CD4-positive, alpha-beta T cell treated with Interleukin-2 at 100 ng/mL for 4 hours (primary cell): ENCODE measurements at places on chromosomes 11 and 22.

DNA sequence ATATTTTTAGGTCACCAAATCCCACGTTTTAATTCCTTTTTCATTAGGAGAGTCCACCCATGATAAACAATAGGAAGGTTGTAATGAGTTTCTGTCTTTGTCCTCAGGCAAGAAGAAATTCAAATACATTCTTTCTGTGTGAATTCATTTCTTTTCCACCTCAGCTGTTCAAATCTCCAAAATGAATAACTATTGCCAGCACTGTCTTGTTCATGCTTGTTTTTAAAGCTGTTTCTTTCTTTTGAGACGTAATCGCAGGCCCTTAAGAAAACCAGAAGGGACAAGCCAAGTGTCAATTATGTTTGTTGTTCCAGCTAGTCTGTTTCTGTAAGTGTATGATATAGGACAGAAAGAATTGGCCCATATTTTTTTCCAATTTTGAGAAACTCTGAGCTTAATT, 20.2 kb downstream of the MMP27 start:
- no peak for DNase-seq

- DNase-seq = no peak
Observed at GRCh38 chr11:10478066-10478465, 23.0 kb downstream of the AMPD3 start.

DNA sequence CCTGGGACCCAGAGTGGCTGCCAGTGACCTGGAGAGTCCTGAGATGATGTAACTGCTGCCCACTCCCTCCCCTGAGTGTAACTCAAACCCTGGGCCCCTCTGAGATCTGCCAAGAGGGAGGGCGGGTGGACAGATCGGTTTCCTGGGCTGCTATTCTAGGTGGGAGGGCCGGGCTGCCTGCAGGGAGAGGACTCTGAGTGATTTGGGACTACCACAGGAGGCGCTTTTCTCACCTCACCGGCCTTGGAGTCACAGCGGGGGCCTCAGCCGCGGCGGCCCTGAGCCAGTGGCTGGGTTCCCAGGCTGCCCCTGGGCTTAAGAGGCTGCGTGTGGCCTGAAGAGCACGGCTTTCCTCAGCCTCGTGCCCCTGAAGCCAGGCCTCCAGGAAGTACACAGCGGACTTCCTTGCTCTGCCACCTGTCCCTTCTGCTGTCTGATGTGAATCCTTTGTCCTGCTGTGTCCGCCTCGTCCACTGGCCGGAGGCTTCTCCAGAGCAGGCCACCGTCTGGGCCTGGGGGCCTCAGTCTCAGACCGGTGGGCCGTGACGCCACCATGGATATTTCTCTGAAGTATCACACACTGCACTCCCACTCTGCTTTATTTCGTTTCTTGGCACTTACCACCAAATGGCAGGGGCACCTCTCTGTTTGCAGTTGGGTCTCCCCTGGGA, 11.5 kb downstream of the RELT start:
- DNase-seq = no peak

DNA sequence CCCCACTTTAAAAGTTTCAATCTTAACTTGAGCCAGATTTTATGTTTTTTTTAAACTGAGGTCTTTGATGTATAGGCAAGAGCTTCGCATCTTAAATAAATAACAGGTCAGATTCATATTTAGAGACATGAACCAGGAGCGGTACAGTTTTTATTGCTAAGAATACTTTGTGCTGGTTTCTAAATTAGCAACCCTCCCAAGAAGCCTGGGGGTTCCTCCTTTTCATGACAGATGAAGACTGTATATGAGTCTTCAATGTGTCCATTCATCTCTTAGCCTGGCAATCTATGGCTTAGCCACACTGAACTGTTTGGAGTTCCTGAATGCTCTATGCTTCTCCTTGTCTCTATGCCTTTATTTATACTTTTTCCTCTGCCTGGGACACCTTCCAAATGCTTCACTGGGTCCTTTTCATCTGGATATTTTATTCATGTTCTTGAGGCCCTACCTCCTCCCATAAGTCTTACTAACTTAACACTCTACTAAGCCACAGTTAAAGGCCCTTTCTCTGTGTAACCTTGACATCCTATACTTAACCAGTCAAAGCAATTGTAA, 338.6 kb downstream of the INSC start:
- DNase-seq = no peak

DNA sequence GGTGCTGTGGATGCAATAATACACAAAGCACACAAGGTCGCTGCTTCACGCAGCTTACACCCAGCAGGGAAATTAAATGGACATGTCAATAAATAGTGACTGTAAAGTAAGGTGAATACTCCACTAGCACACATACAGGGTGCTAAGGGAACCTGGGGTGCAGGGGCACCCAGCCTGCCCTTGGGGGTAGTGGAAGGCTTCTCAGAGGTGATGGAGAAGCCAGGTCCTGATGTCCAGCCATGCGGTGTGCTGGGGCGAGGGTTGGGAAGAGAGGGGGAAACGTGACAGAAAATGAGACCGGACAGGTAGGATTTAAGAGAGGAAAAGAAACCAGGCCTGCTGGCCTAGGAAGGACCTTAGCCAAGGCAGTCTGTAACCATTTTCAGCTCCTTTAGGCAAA, 200.5 kb downstream of the GRIK4 start:
- DNase-seq = no peak

GRCh38 chr11:86676010-86676409, 3.6 kb upstream of the ME3 start:
- no peak for DNase-seq

- DNase-seq = peak; percentile 55
Observed at GRCh38 chr11:120303004-120303637, 22.0 kb upstream of the TLCD5 start.

- no peak for DNase-seq
Observed at GRCh38 chr11:126862664-126863243, 137.8 kb downstream of the KIRREL3 start.

DNA sequence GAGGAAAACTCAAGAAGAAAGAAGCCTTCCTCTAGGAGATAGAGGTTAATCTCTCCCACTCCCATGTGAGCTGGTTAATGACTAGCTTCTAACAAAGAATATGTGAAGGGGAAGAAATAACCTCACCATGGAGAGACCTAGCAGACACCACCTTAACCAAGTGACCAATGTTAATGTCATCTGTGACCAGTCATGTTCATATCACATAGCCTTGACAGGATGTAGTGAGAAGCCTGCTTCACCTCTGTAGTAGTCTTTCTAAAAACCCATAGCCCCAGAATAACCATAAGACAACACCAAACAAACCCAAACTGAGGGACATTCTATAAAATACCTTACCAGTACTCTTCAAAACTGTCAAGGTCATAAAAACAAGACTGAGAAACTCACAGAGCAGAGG, 21.5 kb upstream of the POU2AF1 start:
- no peak for DNase-seq

- DNase-seq = peak; percentile 35
Observed at GRCh38 chr11:316031-316701, 2.3 kb downstream of the IFITM1 start.

- peak; percentile 37 for DNase-seq
Observed at GRCh38 chr11:287821-288477, 977 bp upstream of the PGGHG start.

- DNase-seq = no peak
Observed at GRCh38 chr22:21928048-21928447, 24.6 kb downstream of the PPM1F start.

GRCh38 chr11:59552844-59553243, 41.5 kb downstream of the OR4D9 start:
- no peak for DNase-seq

GRCh38 chr11:122791836-122792235, 46.5 kb upstream of the CRTAM start:
- DNase-seq = no peak

- DNase-seq = no peak
Observed at GRCh38 chr22:21009638-21010425, 5.1 kb upstream of the P2RX6 start.

GRCh38 chr11:123063826-123064657, 2.1 kb upstream of the HSPA8 start:
- DNase-seq = peak; percentile 55

- no peak for DNase-seq
Observed at GRCh38 chr11:77510095-77510494, 36.2 kb upstream of the PAK1 start.

DNA sequence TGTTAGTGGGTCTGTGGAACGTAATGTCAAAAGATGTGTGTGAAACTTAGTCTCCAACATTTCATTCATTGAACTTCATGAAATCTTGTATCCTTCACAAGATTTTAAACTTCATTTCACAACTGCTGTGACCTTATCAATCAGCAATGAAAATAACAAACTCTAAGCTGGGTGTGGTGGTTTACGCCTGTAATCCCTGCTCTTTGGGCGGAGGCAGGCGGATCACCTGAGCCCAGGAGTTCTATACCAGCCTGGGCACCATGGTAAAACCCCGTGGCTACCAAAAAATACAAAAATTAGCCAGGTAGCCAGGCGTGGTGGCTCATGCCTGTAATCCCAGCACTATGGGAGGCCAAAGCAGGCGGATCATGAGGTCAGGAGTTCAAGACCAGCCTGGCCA, 5.1 kb downstream of the CHKA start:
- no peak for DNase-seq

DNA sequence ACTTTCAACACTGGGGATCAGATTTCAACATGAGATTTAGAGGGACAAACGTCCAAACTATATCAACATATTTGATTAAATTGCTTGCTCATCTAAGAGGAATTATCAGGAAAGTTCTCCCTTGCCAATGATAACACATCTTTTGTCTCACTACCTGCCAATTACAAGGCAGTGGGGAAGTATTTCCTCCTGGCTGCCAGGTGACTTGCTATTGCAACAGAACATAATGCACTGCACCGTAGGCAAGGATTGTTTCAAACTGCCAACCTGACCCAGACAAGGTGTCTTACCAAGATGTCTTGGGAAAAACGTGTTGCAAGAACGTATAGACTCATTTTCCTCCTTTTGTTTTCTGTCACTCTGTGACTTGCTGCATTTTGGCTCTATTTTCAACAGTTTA, 711.6 kb downstream of the METTL15 start:
- no peak for DNase-seq

- DNase-seq = no peak
Observed at GRCh38 chr11:128273736-128274135, 313.6 kb downstream of the ETS1 start.

GRCh38 chr22:43213051-43213450, 26.1 kb upstream of the TTLL12 start:
- no peak for DNase-seq

DNA sequence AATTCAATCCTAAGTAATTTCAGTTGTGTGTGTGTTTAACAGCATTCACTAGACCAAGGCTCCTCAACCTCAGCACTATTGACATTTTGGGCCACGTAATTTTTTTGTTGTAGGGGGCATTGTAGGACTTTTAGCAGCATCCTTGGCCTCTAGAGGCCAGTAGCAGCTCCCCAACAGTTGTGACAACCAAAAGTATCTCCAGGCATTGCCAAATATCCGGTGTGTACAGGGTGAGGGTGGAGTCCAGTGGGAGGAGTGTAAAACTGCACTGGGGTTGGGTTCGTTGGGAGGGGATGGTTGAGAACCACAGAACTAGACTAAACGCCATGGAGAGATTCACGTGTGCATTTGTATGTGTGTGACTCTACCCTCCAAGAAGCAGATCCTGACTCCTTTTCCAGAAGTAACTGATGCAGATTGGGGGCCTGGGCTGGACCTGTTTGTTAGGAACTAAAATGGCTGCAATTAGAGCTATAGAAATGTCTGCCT, 5.9 kb upstream of the PHF21A start:
- DNase-seq = peak; percentile 77

DNA sequence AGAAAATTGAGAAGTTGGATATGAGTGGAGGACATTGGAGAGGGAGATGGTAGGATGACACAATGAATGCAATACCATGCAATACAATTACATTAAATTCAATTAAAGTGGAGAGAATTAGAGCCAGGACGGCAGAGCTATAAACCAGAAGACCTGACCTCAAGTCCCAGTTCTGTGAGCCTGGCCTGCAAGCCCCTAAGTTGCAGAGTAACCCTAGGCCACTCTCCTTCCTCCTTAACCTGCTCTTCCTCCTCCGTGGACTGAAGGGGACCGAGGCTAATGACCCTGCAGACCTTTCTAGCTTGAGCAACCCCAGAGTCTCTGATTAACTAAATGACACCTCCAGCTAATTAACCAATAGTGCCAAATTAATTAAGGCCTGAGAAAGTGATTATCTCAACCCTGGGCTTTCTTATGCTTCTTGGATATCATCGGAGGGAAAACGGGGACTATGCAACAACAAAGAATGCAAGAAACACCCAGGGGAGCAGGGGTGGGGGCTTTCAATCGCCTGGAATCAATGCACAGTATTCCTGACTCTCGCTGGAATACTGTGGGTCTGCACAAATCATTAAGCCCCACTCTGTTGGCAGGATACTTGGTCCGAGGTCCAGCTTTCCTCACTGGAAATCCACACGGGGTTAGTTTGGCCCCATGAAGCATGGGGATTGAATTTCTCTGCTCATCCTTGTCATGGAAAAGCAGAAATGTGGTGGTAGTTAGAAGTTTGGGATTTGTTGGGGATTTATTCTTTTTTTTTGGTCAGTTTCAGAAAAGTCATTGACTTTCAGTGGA, 548.3 kb downstream of the MN1 start:
- DNase-seq = no peak

- DNase-seq = no peak
Observed at GRCh38 chr11:114559425-114560310, at the start of gene NXPE1. Gene NXPE1 (minus strand): TSS chr11:114559881. CDS start chr11:114551201, 8,680 bp downstream.

- no peak for DNase-seq
Observed at GRCh38 chr11:105635466-105635865, 25.6 kb downstream of the GRIA4 start.

DNA sequence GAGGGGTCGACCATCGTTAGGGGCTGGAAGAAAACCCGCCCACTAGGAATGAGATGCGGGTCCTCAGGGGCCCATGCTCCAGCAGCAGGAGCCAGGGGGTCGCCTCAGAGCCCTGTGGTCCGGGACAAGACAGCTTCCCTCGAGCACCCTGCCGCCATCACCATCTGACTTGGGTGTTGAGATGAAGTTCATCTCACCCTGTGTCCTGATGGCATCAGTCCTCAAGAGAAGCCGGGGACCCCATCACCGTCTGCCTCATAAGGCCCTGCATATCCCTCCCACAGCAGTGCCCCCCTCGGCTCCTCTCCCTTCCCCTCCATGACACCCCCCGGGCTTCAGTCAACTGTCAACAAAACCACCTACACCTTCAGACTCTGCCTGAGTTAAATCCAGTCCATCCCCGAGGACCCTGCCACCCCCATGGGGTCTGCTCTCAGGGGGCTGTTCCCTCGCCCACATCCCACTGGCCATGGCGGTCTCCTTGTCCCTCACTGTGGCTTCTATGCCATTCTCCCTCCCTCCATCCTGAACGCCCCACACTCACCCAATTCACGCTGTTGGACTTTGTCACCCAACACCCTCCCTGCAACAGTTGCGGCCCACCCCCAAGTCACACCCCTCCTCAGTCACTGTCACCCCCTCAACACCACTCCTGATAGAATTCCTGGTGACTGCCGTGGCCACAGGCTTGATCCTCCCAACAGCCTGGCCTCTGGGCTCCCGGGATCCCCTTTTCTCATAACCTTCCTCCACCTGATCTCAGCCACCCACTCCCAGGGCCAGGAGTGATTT, 87.7 kb upstream of the RTL6 start:
- DNase-seq = no peak

- DNase-seq = no peak
Observed at GRCh38 chr11:9030601-9031000, 26.8 kb upstream of the NRIP3 start.
